Smooth muscle cell of the pulmonary artery (primary cell): ENCODE measurements at places on chromosomes 6 and 20. TPM values are rescaled to one million over a fixed set of nuclear protein-coding genes. Genes with fewer than 3 reads are reported as not detected.

KHDC1L gene
- not detected in 2 replicates for total RNA-seq

DDAH2 gene
- 66.1 and 86.1 TPM in 2 replicates for total RNA-seq

MUC21 gene
- total RNA-seq = not detected in 2 replicates

SLC22A1 gene
- 0.40 and 0.46 TPM in 2 replicates for total RNA-seq

CEP162 gene
- total RNA-seq = 2.7 and 6.6 TPM in 2 replicates

ZNF165 gene
- 0.13 and 0.26 TPM in 2 replicates for total RNA-seq

LTV1 gene
- 14.1 and 17.8 TPM in 2 replicates for total RNA-seq

MTHFD1L gene
- 75.5 and 81.9 TPM in 2 replicates for total RNA-seq

TMEM217 gene
- 1.4 and 2.2 TPM in 2 replicates for total RNA-seq

OR2J1 gene
- not detected in 2 replicates for total RNA-seq

DPPA5 gene
- not detected in 2 replicates for total RNA-seq

CRISP3 gene
- not detected in 2 replicates for total RNA-seq

CST5 gene
- not detected in 2 replicates for total RNA-seq

CAGE1 gene
- 0.07 TPM in 2 replicates for total RNA-seq

PEX7 gene
- 13.1 and 13.3 TPM in 2 replicates for total RNA-seq

HLA-F gene
- total RNA-seq = 2.9 and 6.7 TPM in 2 replicates

TGM3 gene
- total RNA-seq = not detected in 2 replicates

PROKR2 gene
- total RNA-seq = not detected in 2 replicates

ECT2L gene
- 0.07 TPM in 1 of 2 replicates, not detected in the other for total RNA-seq

LY6G6C gene
- total RNA-seq = not detected in 2 replicates

MAP7 gene
- total RNA-seq = 0.76 and 1.3 TPM in 2 replicates

LPA gene
- not detected in 2 replicates for total RNA-seq

HS3ST5 gene
- not detected in 2 replicates for total RNA-seq

SOX18 gene
- total RNA-seq = 0.07 TPM in 2 replicates

RAB44 gene
- total RNA-seq = 0.03 TPM in 1 of 2 replicates, not detected in the other

SLC12A5 gene
- total RNA-seq = 0.07 TPM in 1 of 2 replicates, not detected in the other

SLC17A1 gene
- not detected in 2 replicates for total RNA-seq

PTCHD4 gene
- total RNA-seq = 4.4 and 6.2 TPM in 2 replicates

SCUBE3 gene
- total RNA-seq = 11.8 and 153 TPM in 2 replicates

PKIB gene
- total RNA-seq = 6.5 and 35.7 TPM in 2 replicates

DEFB121 gene
- not detected in 2 replicates for total RNA-seq

TBXT gene
- total RNA-seq = not detected in 2 replicates

MMP24 gene
- 0.98 and 2.0 TPM in 2 replicates for total RNA-seq

MOG gene
- total RNA-seq = not detected in 2 replicates

TXLNB gene
- total RNA-seq = 0.03 and 0.13 TPM in 2 replicates

GSTA4 gene
- total RNA-seq = 21.1 and 37.1 TPM in 2 replicates

CCR6 gene
- total RNA-seq = not detected in 2 replicates

RAB32 gene
- total RNA-seq = 70.8 and 89.8 TPM in 2 replicates

DDO gene
- total RNA-seq = 3.6 and 5.9 TPM in 2 replicates

PAX1 gene
- total RNA-seq = not detected in 2 replicates

SLC22A16 gene
- total RNA-seq = not detected in 2 replicates

TSPO2 gene
- total RNA-seq = not detected in 2 replicates

SMLR1 gene
- not detected in 2 replicates for total RNA-seq

HLA-DMB gene
- 0.07 and 0.59 TPM in 2 replicates for total RNA-seq

SAYSD1 gene
- 9.4 and 11.1 TPM in 2 replicates for total RNA-seq

BMP7 gene
- total RNA-seq = not detected in 2 replicates

NFYA gene
- total RNA-seq = 16.3 and 20.3 TPM in 2 replicates

NMBR gene
- 0.07 TPM in 2 replicates for total RNA-seq

HLA-A gene
- 456 and 579 TPM in 2 replicates for total RNA-seq

EIF6 gene
- total RNA-seq = 95.8 and 118 TPM in 2 replicates

PTP4A1 gene
- 116 and 131 TPM in 2 replicates for total RNA-seq
